Amygdala (tissue), 56 donors: ENCODE measurements at places on chromosomes 1 and 21.
A peak's percentile ranks its signal among the peaks of the same experiment; 100 is the strongest.

DNA sequence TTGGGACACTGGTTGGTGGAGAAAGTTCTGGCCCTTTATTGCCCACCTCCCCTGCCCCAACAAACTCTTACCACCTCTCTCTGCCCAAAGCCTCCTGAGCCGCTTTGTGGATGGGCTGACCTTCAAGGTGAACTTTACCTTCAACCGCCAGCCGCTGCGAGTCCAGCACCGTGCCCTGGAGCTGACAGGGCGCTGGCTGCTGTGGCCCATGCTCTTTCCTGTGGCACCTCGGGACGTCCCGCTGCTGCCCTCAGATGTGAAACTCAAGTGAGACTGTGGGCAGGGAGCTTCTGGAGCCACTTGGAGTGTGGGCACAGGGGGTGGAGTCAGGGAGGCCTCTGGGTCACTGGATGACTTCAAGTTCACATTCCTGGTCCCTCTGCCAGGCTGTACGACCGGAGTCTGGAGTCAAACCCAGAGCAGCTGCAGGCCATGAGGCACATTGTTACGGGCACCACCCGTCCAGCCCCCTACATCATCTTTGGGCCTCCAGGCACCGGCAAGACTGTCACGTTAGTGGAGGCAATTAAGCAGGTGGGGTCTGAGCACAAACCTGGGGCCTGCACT lies 12.5 kb downstream of the RHOC start:
- no peak for DNase-seq

- DNase-seq, result no peak
Observed at GRCh38 chr1:9376886-9377333, 84.2 kb downstream of the SPSB1 start.

DNA sequence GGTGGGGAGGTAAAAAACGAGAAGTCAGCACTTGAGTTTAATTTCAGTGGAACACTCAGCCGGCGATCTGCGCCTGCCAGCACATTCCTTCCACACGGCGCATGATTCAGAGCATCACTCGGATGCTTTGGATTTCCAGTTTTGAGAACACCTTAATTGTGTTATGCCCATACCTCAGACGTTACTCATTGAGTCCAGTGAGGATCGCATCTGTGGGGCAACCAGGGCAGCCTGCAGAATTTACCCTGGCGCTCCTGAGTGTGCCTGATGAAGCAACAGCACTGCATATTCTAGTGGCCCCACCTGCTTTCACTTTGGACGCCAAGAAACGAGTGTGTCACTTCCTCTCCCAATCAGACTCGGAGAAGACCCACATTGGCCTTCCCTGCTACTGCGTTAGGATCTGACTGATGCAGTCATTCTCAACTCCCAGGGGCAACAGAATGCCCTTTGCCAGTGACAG lies 19.9 kb downstream of the FAM89A start:
- no peak for DNase-seq

DNA sequence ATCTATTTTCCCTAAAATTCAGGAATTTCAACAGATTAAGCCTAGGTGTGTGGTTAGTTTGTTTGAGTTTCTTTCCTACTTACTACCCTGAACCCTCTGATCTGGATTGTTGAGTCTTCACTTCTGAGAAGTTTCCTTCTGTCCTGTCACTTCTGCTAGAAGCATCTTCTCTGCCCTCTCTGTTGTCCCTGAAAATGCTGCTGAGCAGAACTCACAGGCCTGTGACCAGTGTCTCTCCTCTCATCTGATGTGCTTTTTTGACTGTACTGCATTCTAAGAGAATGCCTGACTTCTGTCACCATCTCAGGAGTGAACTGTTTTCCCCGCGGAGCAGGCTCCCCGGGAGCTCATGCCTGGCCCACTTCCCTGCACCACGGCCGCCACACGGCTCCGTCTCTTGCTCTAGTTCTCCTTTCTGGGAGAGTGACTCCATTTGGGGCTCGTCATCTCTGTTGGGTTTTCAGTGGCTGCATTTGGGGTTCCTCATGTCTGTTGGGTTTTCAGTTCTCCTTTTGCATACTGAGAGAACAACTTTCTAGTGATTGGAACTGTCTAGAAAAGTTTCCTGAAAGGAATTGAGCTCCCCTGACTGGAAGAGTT lies 77.9 kb downstream of the POFUT2 start:
- no peak for DNase-seq

DNA sequence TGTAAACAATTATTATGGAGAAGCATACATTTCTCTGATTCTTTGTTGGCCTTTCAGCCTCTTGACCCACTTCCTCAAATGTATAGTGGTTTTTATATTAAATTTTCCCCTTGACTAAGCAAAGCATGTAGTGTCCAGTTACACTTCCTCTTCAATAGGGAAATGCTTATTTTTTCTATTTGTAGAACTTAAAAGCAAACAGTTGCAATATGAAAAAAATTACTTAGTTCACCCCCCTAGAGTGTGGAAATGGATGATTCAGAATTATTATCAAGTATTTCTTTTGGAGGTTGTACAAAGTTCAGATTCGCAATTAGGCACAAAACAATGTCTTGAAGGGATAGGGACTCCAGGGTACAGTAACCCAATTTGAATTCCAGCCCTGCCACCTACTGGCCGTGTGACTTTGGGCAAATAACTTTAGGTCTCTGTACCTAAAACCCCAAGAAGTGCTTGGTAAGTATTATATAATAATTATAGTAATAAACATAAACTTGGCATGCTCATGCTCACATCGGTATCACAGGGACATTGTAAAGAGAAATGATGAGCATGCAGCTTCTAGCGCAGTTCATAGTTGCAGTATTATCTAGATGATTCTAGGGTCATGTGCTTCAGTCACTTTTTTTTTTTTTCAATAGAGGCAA lies 28.6 kb upstream of the IFNGR2 start:
- DNase-seq, result no peak

- DNase-seq, result no peak
Observed at GRCh38 chr1:118698911-118699310, 289.2 kb downstream of the TBX15 start.

DNA sequence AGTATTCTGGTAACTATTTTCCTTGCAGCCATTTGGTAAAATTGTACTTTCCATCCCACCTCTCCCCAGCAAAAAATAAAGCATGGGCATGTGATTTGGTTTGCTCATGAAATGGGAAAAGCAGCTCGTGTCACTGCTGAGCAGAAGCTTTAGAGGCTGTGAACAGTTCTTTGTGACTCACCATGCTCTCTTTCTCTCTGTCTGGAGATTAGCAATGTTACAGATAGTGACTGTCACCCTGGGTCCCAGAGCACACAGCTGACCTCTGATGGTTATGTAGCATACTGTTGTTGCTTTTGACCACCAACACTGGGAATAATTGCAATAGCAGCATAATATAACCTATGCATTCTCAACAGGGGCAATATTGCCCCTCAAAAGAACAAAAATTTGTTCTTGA lies 70.6 kb downstream of the RGS2 start:
- DNase-seq, result no peak

GRCh38 chr1:8317647-8318381 lies at the start of gene SLC45A1:
Gene SLC45A1, plus strand, starts transcription at chr1:8318114. Its CDS starts 6,216 bp downstream, at chr1:8324330.
- DNase-seq, result peak; percentile 31

- DNase-seq, result no peak
Observed at GRCh38 chr1:192810253-192810880, 1.5 kb downstream of the RGS2 start.

- DNase-seq, result no peak
Observed at GRCh38 chr1:180343921-180344769, 114.1 kb downstream of the LHX4 start.

DNA sequence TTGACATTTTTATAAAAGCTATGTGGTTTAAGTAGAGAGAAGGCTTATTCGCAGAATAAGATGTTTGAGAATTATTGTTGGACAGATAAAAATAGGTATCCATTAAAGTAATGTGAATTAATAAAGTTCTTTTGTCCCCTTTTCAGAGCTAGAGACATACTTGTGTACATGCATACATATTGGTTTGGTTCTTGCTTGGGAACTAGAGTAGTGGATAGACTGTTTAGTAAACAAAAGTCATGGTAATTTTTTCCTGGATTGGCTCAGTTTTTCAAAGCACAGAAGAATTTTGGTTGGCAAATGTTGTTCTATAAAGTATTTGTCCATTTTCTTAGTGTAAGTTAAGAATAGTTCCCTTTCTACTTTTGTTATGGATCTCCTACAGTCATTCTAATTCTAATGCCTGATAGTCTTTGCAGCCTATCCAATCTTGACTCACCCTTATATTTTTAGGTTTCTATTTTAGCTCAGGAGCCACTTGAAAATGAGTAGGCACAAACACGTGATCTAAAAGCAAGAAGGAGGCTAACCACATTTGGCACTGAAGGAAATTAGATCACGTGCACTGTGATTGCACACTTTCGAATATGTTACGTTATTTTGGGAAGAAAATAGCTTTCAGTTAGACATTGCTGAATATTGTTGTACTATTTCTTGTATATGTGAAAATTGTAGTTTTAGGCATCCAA lies 47.0 kb downstream of the RABGAP1L start:
- no peak for DNase-seq

GRCh38 chr1:151915061-151915686 lies 5.9 kb upstream of the THEM4 start:
- DNase-seq, result no peak

- no peak for DNase-seq
Observed at GRCh38 chr1:20703124-20703756, 14.6 kb downstream of the KIF17 start.

GRCh38 chr1:2174348-2175054 lies 20.1 kb downstream of the FAAP20 start:
- no peak for DNase-seq

GRCh38 chr1:182004601-182005000 lies 56.9 kb downstream of the ZNF648 start:
- DNase-seq, result no peak

DNA sequence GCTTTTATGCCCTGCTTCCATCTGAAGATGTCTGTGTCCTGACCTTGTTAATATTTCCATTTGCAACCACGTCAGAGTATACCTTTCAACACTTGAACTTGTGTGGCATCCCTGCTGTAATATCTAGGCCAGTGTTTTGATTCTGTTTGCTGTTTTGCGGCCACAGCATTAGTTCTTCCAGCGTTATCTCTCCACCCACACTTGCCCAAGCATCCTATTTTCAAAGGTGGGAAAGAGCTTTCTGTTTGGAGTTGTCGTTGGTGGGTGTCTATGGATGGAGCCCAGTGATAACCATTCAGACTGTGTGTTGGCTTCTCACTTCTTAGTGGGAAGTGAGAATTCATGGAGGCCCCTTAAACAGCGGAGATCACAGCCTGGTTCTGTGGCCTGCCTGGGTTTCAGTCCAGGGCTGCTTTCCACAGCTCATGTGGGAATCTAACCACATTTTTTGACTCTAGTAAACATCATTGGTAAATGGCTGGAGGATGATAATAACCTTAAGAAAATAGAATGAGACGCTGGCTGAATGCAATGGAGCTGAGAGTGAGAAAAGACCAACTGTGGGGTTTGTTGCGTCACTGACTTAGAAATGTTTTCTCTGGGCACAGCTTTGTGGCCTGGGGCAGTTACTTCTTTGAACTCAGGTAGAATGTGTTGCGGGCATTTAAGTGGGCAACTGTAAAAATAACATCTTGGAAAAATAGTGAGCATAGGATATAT lies 7.6 kb downstream of the TENT5C start:
- DNase-seq, result no peak

- no peak for DNase-seq
Observed at GRCh38 chr1:230966358-230966873, 12.2 kb downstream of the TTC13 start.

- DNase-seq, result no peak
Observed at GRCh38 chr1:243267471-243267880, 11.6 kb downstream of the SDCCAG8 start.

GRCh38 chr1:58821309-58821708 lies 37.5 kb upstream of the JUN start:
- no peak for DNase-seq

DNA sequence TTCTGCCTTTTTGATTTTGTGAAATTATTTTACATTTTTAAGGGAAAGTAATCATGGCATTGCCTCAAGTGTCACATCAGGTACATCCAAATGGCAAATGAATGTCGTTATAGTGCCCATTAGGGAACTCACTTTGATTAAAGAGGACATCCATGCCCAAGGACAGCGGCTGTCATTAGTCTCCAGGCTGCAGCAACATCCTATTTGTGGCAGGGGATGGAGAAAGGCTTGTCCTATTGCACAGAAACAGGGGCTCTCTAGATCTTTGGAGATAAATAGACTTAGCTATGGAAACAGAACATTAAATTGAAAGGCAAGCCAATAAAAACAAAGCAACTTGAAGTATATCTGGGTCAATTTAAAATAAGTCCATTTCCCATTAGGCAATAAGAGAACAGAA lies 439.3 kb downstream of the NEGR1 start:
- DNase-seq, result no peak

DNA sequence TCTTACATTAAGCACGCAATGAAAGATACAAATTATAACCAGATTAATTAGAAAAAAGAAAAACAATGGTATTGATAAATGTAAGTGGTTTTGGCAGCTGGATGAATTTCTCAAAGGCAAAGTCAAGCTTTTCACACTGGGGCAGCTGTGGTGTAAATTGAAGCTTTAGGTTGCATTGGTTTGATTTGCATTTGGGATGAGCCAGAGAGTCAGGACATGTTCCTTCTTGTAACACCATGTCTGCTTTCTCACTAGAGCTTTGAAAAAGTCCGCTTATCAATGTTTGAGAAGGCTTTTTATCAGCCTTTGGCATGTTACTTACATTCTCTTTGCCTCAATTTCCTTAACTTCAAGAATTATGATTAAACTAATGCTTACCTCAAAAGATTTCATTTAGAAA lies 173.9 kb downstream of the GPATCH2 start:
- no peak for DNase-seq

DNA sequence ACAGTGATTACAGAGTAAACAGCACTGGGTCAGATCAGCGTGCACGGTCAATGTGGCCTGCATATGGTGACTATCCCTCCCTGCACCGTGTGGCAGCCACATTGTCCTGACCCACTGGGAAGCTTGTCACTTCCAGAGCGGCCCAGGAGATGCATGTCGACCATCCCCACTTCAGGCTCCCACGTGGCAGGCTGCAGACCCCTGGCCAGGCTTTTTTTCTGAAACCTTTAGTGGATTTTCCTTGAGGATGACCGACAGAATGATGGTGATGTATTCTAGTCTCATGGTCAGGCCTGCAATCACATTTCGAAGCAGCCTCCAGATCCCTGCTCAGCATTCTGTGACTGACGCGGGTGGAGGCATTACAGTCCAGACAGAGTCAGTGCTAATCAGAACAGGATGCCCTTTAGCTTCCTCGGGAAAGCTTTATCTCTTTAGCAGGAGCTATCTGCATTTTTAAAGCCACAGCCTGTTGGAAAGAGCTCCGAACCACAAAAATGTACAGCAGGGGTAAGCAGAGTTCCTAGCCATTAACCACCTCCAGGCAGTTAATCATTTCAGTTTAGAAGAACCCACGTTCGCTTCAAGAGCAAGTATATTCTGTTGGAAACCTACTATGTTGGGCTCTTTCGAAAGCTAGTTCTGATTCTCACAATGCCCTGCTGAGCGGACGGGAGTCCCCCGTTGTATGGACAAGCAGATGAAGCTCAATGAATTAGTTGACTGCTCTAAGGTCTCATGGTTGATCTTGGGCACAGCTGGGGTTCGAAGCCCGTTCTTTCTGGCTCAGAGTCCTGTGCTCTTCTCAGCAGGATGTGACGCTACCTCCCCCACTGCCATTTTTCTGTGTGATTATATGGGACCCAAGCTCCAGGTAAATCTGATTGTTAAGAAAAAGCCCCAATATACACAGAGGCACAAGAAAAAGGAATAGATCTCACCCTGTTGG lies 56.5 kb downstream of the IRF2BP2 start:
- no peak for DNase-seq

- DNase-seq, result no peak
Observed at GRCh38 chr1:209505044-209505443, 78.5 kb upstream of the CAMK1G start.
